ENCODE measurements at places on chromosomes 13 and 19.

DNA sequence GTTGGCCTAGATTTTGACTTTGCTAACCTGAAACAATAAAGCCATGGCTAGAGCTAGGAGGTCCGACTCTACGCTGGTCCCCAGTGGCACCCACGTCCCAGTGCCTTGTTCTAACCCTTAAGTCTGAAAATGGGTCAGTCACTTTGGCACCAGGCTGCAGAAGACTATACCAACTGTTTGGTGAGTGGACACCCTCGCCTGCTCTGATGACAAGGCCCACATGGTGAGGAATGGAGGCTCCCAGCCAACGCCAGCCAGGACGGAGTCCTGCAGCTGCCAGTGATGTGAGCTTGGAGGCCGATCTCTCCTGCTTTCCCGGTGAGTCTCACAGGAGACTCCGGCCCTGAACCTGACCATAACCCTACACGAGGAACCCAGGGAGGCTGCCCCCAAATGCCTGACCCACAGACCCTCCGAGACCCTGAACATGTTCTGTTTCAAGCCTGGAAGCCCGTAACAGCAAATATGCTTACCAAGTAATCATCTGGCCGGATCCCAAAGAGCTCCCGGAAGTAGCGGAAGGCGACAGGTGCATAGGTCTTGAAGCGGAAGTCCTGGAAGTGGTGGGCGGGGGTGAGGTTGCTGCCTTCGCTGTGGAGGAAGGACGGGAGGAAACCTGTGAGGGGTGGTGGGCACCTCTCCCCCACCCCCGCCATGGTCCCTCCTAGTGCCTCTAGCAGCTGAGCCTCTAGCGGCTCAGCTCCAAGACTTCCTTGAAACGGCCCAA, 34.1 kb upstream of the CACTIN start:
- DNase-seq = no peak

GRCh38 chr19:55228015-55228391, 560 bp downstream of the TMEM86B start:
- DNase-seq = no peak

DNA sequence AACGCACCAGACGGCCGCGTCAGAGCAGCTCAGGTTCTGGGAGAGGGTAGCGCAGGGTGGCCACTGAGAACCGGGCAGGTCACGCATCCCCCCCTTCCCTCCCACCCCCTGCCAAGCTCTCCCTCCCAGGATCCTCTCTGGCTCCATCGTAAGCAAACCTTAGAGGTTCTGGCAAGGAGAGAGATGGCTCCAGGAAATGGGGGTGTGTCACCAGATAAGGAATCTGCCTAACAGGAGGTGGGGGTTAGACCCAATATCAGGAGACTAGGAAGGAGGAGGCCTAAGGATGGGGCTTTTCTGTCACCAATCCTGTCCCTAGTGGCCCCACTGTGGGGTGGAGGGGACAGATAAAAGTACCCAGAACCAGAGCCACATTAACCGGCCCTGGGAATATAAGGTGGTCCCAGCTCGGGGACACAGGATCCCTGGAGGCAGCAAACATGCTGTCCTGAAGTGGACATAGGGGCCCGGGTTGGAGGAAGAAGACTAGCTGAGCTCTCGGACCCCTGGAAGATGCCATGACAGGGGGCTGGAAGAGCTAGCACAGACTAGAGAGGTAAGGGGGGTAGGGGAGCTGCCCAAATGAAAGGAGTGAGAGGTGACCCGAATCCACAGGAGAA, 1.9 kb downstream of the PPP1R12C start:
- DNase-seq = no peak

DNA sequence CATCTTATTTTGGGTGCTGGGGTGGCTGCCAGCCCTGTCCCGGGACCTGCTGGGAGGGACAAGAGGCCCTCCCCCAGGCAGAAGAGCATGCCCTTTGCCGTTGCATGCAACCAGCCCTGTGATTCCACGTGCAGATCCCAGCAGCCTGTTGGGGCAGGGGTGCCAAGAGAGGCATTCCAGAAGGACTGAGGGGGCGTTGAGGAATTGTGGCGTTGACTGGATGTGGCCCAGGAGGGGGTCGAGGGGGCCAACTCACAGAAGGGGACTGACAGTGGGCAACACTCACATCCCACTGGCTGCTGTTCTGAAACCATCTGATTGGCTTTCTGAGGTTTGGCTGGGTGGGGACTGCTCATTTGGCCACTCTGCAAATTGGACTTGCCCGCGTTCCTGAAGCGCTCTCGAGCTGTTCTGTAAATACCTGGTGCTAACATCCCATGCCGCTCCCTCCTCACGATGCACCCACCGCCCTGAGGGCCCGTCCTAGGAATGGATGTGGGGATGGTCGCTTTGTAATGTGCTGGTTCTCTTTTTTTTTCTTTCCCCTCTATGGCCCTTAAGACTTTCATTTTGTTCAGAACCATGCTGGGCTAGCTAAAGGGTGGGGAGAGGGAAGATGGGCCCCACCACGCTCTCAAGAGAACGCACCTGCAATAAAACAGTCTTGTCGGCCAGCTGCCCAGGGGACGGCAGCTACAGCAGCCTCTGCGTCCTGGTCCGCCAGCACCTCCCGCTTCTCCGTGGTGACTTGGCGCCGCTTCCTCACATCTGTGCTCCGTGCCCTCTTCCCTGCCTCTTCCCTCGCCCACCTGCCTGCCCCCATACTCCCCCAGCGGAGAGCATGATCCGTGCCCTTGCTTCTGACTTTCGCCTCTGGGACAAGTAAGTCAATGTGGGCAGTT, 8.6 kb downstream of the CALM3 start:
- no peak for DNase-seq

Data from stimulated activated CD8-positive, alpha-beta memory T cell treated with anti-CD3 and anti-CD28 coated beads, Interleukin-2, amount 100 ng/mL, for 1 hour (primary cell).